Upper lobe of left lung (tissue), 6 donors: ENCODE measurements at places on chromosomes 7 and 10.

DNA sequence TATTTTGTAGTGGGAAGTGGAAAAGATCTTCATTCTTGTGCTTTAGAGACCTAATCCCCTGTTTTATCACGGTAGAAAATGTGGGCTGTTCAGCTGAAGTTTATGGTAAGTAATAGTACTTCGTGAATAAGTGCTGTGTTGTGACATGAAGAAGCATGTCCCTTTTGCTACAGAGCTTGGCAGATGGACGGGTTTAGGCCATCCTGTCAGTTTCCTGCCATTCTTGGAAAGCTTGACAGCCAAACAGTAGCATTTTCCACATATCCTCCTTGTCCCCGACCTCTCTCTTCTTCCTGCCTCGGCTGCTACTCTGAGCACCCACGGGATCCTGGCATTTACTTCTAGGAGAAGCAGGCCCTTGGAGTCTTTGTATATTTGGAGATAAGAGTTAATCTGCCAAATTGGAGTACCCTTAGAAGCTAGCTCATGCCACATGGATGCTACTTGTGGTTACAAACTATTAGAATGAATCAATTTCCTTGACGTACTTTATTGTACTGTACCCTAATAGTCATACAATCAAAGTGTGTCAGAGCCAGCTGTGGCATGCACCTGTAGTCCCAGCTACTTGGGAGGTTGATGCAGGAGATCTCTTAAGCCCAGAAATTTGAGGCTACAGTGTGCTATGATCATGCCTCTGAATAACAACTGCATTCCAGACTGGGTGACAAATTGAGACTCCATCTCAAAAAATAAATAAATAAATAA is 39.2 kb downstream of the PNLIPRP3 start:
- H3K4me1 ChIP-seq, result no peaks in the 10 kb centered on the region
- H3K27ac ChIP-seq, result no peak overlapping the region
- no peaks in the 10 kb centered on the region for H3K36me3 ChIP-seq

DNA sequence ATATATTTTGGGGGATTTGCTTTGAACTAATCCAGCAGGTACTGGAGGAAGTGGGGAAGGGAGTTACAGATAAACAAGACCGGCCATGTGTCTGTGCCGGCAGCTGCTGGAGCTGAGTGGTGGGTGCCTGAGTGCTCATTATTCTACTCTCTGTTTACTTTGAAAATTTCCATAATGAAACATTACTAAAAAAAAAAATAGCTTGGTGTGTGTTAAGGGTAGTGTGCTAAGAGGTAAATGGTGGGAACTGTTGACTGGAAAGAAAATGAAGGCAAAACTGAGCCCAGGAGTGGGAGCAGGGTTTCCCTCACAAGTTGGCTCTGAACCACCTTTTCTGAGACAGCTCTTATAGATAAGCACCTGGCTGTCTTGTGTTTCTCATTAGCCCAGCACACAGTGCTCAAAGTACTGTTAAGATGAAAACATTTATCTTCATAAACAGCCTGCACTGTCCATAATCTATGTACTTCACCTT is 50.6 kb downstream of the PARD3 start:
- H3K27me3 ChIP-seq, result no peaks in the 10 kb centered on the region
- H3K4me1 ChIP-seq, result peaks cover 25% of the 10 kb centered on the region
- DNase-seq, result no peak
- no peak overlapping the region for H3K4me3 ChIP-seq
- H3K36me3 ChIP-seq, result no peaks in the 10 kb centered on the region

DNA sequence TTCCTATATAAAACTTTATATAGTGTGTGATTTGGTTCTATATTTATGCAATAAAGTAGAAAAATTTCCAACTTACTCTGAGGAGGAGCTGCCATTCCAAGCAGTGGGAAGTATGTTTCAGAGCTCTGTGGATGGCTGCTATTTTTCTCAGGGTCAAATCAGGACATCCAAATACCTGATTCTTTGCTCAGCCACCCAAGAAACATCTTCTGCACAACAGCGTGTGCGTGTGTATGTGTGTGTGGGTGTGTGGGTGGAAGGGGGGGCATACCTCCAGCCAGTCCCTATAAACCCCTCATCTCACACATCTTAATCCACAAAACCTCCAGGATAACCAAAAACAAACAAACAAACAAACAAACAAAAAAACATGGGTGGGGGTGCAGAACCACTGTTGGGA is 66.3 kb upstream of the EMX2 start:
- H3K4me1 ChIP-seq, result no peaks in the 10 kb centered on the region
- no peak overlapping the region for H3K27ac ChIP-seq
- H3K27me3 ChIP-seq, result no peaks in the 10 kb centered on the region
- H3K4me3 ChIP-seq, result no peak overlapping the region
- no peak for DNase-seq
- no peaks in the 10 kb centered on the region for H3K36me3 ChIP-seq

- H3K4me1 ChIP-seq, result no peaks in the 10 kb centered on the region
- no peak overlapping the region for H3K27ac ChIP-seq
- H3K4me3 ChIP-seq, result no peak overlapping the region
- no peaks in the 10 kb centered on the region for H3K27me3 ChIP-seq
- no peak for DNase-seq
Measured at GRCh38 chr10:33414841-33415240, 80.4 kb upstream of the NRP1 start.

DNA sequence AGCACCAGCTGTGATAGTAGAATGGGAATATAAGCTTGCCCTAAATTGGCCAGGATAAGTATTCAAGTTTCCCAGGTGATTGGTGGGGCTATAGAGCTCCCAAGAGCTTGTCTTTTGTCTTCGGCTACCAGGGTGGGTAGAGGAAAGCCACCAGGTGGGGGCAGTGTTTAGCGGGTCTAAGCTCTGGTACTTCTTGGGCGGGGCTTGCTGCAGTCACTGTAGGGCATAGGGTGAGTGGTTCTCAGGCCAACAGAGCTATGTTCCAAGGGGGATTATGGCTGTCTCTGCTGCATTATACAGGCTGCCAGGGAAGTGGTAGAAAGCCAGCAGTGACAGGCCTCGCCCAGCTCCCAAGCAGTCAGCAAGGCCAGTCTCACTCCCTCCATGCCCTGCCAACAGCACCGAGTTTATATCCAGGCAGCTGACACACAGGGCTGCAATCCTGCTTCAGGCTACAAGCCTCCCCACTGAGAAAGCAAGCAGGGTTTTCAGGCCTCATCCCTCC is 110.7 kb downstream of the ZNF467 start:
- no peaks in the 10 kb centered on the region for H3K27me3 ChIP-seq
- no peak overlapping the region for H3K27ac ChIP-seq
- no peaks in the 10 kb centered on the region for H3K4me1 ChIP-seq
- H3K4me3 ChIP-seq, result no peak overlapping the region

- H3K27ac ChIP-seq, result no peak overlapping the region
- no peak for DNase-seq
- no peaks in the 10 kb centered on the region for H3K27me3 ChIP-seq
- H3K36me3 ChIP-seq, result no peaks in the 10 kb centered on the region
- H3K4me1 ChIP-seq, result no peaks in the 10 kb centered on the region
Measured at GRCh38 chr10:121426307-121426706, 171.9 kb downstream of the FGFR2 start.

DNA sequence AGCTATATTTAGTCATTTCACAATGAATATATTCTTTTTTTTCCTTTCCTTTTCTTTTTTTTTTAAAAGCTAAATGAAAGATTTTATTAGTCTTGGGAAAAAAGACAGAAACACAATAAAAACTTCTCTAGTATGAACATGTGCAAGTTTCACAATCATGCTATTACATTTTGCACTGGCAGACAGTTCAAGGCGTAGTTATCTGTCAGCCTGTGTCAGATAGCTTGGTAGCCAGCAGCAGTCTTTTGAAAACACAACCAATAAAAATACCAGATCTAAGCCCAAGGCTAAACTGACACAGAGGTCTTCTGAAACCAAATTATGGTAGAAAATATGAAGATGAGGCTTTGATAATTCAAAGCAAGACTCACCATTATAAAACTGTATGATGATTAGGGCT is 205.8 kb upstream of the TEX47 start:
- no peaks in the 10 kb centered on the region for H3K4me1 ChIP-seq
- no peaks in the 10 kb centered on the region for H3K27me3 ChIP-seq
- no peak overlapping the region for H3K27ac ChIP-seq
- H3K4me3 ChIP-seq, result no peak overlapping the region
- no peaks in the 10 kb centered on the region for H3K36me3 ChIP-seq
- no peak for DNase-seq

DNA sequence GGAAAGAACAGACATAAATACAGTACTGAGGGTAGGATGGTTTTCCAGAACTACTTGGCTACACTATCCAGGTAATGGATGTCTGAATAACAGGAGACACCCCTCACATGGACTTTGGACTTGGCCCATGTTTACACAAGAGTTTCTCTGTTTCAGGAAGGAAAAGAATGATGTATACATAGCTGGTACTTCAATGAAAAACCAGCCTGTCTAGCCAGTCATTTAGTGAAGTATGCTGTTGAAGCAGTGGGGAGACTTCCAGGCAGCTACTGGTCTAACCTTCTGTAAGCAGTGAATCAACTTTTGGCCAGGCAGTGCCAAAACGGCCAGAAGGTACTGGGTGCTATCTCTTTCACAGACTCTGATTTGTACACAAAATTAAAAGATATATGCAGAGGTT is 135.0 kb downstream of the MBL2 start:
- no peaks in the 10 kb centered on the region for H3K4me1 ChIP-seq
- H3K27me3 ChIP-seq, result no peaks in the 10 kb centered on the region
- no peak for DNase-seq
- no peak overlapping the region for H3K4me3 ChIP-seq
- H3K27ac ChIP-seq, result no peak overlapping the region

- peaks cover 7% of the 10 kb centered on the region for H3K36me3 ChIP-seq
- H3K27ac ChIP-seq, result no peak overlapping the region
- H3K4me3 ChIP-seq, result no peak overlapping the region
- no peaks in the 10 kb centered on the region for H3K27me3 ChIP-seq
Measured at GRCh38 chr7:30553141-30553540, 41.5 kb upstream of the GARS1 start.

DNA sequence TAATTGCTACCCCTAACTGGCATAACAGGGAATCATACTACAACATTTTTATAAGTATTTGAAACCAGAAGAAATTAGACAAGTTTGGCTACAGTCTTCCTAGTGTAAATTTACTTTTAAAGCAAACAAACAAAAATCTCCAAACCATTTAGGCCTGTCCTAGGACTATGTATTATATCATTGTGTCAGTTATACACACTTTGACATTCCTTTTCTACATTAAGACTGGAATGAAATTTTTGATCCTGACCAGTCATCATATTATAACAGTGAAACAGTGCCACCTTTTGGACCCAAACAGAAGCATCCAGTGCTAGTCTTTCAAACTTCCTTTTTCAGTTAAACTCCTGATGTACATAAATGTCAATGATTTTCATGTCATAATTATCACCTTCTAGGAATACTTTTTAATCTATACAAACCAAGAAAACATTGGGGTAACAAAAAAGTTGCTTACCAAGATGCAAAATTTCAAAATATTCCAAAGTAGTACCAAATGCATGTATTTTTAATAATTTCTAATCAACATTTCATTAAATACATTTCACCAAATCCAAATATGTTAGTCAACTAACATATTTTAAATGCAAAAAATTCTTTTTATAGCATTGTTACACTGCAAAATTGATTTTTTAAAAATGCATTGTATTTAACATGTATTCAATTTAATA is 75.7 kb downstream of the IMMP2L start:
- no peak for DNase-seq
- no peaks in the 10 kb centered on the region for H3K4me1 ChIP-seq
- no peaks in the 10 kb centered on the region for H3K27me3 ChIP-seq
- no peak overlapping the region for H3K4me3 ChIP-seq
- H3K27ac ChIP-seq, result no peak overlapping the region

GRCh38 chr10:119120413-119120867 is 16.5 kb downstream of the DENND10 start:
- no peak for DNase-seq
- no peaks in the 10 kb centered on the region for H3K4me1 ChIP-seq
- no peak overlapping the region for H3K27ac ChIP-seq
- H3K36me3 ChIP-seq, result peaks cover 51% of the 10 kb centered on the region

- H3K4me1 ChIP-seq, result no peaks in the 10 kb centered on the region
- H3K4me3 ChIP-seq, result no peak overlapping the region
- DNase-seq, result no peak
Measured at GRCh38 chr7:119010635-119011034, 786.1 kb downstream of the ANKRD7 start.

DNA sequence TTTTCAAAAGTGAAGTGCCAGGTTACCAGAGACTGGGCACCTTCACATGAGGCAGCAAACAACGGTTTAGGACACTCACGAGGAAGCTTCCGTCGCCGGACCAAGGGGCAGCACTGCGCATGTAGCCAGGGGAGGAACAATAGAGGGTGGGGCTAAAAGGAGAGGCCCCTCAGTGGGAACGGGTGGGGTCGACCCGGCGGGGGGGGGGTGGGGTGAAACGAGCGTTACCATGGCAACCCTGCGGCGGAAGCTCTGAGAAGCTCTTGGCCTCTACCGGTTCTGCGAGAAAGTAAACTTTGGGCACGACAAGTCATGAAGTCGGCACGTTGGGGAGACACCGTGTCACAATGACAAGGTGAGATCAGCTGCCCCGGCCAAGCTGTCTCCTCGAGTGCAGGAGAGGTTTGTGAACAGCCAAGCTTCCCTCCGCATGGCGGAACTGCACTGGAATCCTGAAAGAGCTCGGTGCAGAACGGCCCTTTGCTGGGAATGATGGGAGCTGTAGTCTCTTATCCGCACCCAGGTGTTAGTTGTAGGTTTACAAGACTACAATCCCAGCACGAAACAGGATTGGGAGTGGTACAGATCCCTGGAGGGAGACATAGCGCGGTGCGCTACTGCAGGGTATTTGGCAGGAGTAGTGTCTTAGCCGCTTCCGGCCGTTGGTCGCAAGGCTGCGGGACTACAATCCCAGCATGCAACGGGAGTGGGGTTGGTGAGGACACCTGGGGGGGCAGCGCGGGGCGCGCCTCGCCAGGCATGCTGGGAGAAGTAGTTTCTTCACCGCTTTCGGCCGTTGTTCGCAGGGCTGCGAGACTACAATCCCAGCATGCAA is 72.8 kb upstream of the ZNF722 start:
- H3K36me3 ChIP-seq, result no peaks in the 10 kb centered on the region
- no peaks in the 10 kb centered on the region for H3K27me3 ChIP-seq
- DNase-seq, result peak; percentile 96
